IMR-90 (cell line): ENCODE measurements at places on chromosomes 4 and X. TPM values are rescaled to one million over a fixed set of nuclear protein-coding genes. Genes with fewer than 3 reads are reported as not detected.

HTN1 gene
- total RNA-seq: not detected in 2 replicates

CENPVL2 gene
- total RNA-seq: not detected in 2 replicates

RS1 gene
- not detected in 2 replicates for total RNA-seq

POLN gene
- 0.72 and 1.1 TPM in 2 replicates for total RNA-seq

RBM10 gene
- total RNA-seq: 36.0 and 37.8 TPM in 2 replicates

HPSE gene
- under 0.01 and 0.28 TPM in 2 replicates for total RNA-seq

MAP7D2 gene
- total RNA-seq: under 0.01 and 0.18 TPM in 2 replicates

INTU gene
- total RNA-seq: 10.8 and 12.5 TPM in 2 replicates

BDH2 gene
- total RNA-seq: 36.4 and 52.2 TPM in 2 replicates

DAPP1 gene
- total RNA-seq: not detected in 2 replicates

TCEAL7 gene
- 6.5 and 16.1 TPM in 2 replicates for total RNA-seq

CSAG1 gene
- total RNA-seq: not detected in 2 replicates

GABRA4 gene
- total RNA-seq: 1.7 and 1.8 TPM in 2 replicates

GNPDA2 gene
- total RNA-seq: 13.4 and 23.1 TPM in 2 replicates

CLIC2 gene
- total RNA-seq: under 0.01 and 0.18 TPM in 2 replicates

GPR50 gene
- not detected in 2 replicates for total RNA-seq

CXCL10 gene
- total RNA-seq: 0.18 and 0.28 TPM in 2 replicates

AMBN gene
- not detected in 2 replicates for total RNA-seq

TEX13D gene
- total RNA-seq: not detected in 2 replicates

REELD1 gene
- not detected in 2 replicates for total RNA-seq
